Upper lobe of right lung (tissue), 1 donor: ENCODE measurements at places on chromosomes 2 and 18. TPM values are rescaled to one million over a fixed set of nuclear protein-coding genes. Genes with fewer than 3 reads are reported as not detected.
A peak's percentile ranks its signal among the peaks of the same experiment; 100 is the strongest.

Gene POMC
- total RNA-seq = 3.3 TPM

DNA sequence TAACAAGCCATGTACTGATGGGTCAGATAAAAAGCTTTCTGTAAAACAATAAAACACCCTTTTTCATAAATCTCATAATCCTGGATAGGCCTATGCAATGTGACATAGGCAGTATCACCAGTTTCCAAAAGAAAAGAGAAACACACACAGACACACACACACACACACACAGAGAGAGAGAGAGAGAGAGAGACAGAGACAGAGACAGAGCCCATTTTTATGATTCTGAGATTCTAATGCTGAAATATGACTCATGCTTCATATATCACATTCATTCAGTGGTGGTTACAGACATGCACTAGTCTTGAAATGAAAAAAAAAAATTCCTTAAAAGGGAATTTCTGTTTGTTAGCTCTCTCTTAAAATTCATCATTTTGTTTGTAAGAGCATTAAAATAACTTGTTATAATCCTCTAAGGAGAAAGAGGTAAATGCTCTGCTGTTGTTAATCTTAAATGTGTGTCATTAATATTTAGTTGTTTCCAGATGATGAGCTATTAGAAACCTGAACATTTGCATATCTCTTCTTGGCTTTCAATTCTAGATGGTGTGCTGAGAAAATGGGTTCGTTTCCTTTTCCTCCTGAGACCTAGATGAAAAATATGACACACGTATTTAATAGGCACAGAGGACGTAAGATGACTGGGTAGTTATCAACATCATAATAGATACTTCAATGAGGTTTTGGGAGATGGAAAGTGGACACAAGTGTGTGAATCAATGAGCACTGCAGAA lies 1598.7 kb upstream of the ACVR2A start:
- no peaks in the 10 kb centered on the region for H3K36me3 ChIP-seq
- no peak overlapping the region for H3K4me3 ChIP-seq
- no peaks in the 10 kb centered on the region for H3K27me3 ChIP-seq
- no peak overlapping the region for H3K27ac ChIP-seq
- DNase-seq = no peak

DNA sequence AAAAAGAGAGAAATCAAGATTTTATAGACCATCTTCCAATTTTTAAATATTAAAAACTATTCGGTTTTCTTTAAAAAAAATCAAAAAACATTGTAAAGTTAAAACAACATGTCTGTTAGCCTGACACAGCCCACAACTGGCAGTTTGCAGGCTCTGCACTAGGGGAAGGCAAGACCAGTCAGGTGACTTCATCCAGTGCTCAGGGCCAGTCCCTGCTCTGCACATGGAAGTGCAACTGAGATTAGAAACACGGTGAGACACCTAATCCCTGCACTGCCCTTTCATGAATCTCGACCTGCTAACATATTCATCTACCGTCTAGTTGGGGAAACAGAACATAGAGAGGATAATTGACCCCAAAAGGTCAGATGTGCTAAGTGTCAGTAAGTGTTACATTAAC lies 135.2 kb downstream of the BARD1 start:
- no peaks in the 10 kb centered on the region for H3K4me1 ChIP-seq
- no peaks in the 10 kb centered on the region for H3K36me3 ChIP-seq
- no peak overlapping the region for H3K27ac ChIP-seq

GRCh38 chr2:168997118-168997521 lies 34.0 kb downstream of the ABCB11 start:
- H3K27me3 ChIP-seq = no peaks in the 10 kb centered on the region
- no peak for DNase-seq
- no peaks in the 10 kb centered on the region for H3K36me3 ChIP-seq
- H3K4me1 ChIP-seq = no peaks in the 10 kb centered on the region
- H3K4me3 ChIP-seq = no peak overlapping the region
- no peak overlapping the region for H3K27ac ChIP-seq

Gene TCF23
- not detected for total RNA-seq

- no peak overlapping the region for H3K4me3 ChIP-seq
- no peaks in the 10 kb centered on the region for H3K36me3 ChIP-seq
- no peaks in the 10 kb centered on the region for H3K27me3 ChIP-seq
- H3K27ac ChIP-seq = no peak overlapping the region
- H3K4me1 ChIP-seq = no peaks in the 10 kb centered on the region
These were observed 535.9 kb upstream of the VRK2 start for GRCh38 chr2:57510704-57511103.

DNA sequence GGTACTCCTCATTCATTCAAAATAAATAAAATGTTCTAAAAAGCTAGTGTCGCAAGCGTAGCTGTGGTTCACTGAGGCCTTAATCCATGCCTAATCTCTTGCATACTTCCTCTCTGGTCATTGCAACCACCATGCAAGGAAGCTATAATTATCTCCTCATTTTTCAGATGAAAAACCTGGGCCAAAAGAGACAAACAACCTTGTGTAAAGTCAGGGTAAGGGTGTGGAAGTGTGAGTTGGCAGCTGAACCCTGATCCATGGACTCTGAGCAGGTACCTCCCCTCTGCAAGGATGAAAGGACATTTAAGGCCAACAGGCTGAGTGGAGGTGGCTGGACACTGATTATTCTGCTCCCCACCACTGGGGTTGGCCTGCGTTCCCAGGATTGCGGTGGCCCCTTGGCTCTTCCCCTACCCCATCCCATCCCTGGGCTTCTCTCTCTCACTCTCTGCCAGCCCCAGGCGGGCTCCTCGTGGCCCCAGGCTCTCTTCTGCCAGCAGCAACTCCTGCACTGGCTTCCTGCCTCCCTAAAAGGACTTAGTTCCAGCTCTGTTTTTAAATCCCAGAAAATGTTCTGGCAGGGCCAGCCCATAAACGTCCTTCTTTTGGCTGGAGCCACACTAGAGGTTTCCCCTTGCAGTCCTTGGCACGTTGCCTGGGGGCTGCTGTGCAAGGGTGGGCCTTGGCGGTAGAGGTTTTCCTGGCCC lies 72.0 kb upstream of the AFF3 start:
- no peaks in the 10 kb centered on the region for H3K36me3 ChIP-seq
- H3K27me3 ChIP-seq = no peaks in the 10 kb centered on the region
- no peak overlapping the region for H3K27ac ChIP-seq
- peaks cover 12% of the 10 kb centered on the region for H3K4me1 ChIP-seq
- H3K4me3 ChIP-seq = no peak overlapping the region
- no peak for DNase-seq

- no peak overlapping the region for H3K27ac ChIP-seq
- no peaks in the 10 kb centered on the region for H3K4me1 ChIP-seq
- H3K36me3 ChIP-seq = no peaks in the 10 kb centered on the region
- DNase-seq = no peak
These were observed 18.8 kb upstream of the SOX11 start for GRCh38 chr2:5673145-5674025.

Gene NPHP1
- 4.1 TPM for total RNA-seq

GRCh38 chr2:101354420-101355311 lies 32.6 kb downstream of the CREG2 start:
- H3K4me1 ChIP-seq = no peaks in the 10 kb centered on the region
- no peaks in the 10 kb centered on the region for H3K36me3 ChIP-seq
- no peak overlapping the region for H3K27ac ChIP-seq

Gene PRKAG3
- not detected for total RNA-seq

Gene ERICH2
- 5.6 TPM for total RNA-seq

DNA sequence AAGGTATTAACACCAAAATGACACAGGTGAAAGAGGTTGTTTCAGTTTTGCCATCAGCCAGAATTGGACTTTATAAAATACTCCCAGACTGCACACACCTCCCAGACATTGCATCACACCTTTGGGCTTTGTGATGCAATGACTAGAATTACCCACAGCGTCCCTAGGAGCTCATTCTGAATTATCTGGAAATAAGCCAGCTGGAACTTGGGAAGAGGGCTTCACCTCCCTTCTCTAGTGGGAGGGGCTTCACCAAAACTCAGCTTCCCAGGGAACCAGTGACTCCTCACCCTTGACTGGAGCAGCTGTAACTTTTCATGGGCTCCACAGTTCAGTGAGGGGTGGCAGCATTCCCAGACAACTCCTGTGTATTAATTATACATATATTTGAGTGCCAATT lies 83.1 kb upstream of the BZW1 start:
- no peaks in the 10 kb centered on the region for H3K27me3 ChIP-seq
- H3K27ac ChIP-seq = no peak overlapping the region
- H3K4me1 ChIP-seq = no peaks in the 10 kb centered on the region

DNA sequence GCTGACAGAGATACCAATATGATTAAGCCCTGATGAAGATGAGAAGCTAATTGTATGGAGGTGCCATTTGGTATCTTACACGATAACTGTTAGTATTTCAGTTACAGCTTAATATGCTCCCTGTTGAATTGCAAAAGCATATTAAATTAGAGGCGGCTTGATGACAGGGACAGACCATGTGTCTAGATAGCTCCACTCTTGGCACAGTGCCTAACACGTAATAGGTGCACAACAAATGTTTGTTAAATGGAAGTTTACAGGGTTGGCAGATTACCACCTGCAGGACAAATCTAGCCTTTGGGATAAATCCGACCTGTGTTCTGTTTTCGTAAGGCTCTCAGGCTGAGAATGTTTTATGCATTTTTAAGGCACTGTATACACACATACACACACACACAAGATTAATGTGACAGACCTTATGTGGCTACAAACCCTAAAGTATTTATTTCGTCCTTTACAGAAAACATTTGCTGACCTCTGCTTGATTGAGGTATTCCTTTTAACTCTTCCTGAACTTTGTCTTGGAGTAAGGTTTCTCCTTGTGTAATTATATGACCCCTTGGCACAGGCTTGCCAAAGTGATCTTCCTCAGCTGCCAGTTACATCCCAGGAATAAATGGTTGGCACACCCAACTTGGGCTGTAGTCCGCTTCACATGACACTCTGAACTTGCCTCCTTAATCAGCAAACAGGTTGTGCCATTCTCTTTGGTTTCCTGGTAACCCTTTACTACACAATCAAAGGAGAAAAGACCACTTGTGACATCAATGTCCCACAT lies 348.9 kb downstream of the HRH4 start:
- DNase-seq = no peak
- no peaks in the 10 kb centered on the region for H3K4me1 ChIP-seq
- H3K4me3 ChIP-seq = no peak overlapping the region
- H3K27ac ChIP-seq = no peak overlapping the region

GRCh38 chr2:182941121-182941722 lies 74.8 kb upstream of the FRZB start:
- H3K36me3 ChIP-seq = peaks cover 45% of the 10 kb centered on the region
- DNase-seq = no peak

- no peak overlapping the region for H3K27ac ChIP-seq
- no peaks in the 10 kb centered on the region for H3K27me3 ChIP-seq
- no peaks in the 10 kb centered on the region for H3K36me3 ChIP-seq
- peak; percentile 46 for DNase-seq
- H3K4me1 ChIP-seq = no peaks in the 10 kb centered on the region
These were observed 83.1 kb downstream of the TPO start for GRCh38 chr2:1496359-1496821.

Gene CFLAR
- 316 TPM for total RNA-seq
